Bone marrow (tissue), 2 donors: ENCODE measurements at places on chromosomes 4 and X.

GRCh38 chrX:151825007-151825406, 87.7 kb upstream of the MAGEA4 start:
- no peak for DNase-seq

DNA sequence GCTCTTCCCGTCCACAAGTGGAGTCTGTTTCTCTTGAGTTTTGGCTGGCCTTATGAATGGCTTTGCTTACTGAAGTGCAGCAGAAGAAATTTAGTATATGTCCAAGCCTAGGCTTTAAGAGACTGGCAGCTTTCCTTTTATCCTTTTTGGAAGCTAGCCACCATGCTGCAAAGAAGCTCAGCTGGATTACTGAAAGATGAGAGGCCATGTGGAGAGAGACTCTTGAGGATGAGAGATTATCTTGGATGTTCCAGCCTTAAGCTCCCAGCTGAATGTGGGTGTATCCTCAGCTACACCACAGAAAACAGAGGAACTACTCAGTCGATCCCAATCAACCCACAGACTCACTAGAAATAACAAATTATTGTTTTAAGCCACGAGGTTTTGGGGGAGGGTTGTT, 12.5 kb downstream of the CCNG2 start:
- no peak for DNase-seq

GRCh38 chr4:90584051-90584450, 456.9 kb downstream of the CCSER1 start:
- no peak for DNase-seq

GRCh38 chr4:4439782-4440181, 52.9 kb downstream of the NSG1 start:
- DNase-seq = no peak

- DNase-seq = peak; percentile 8
Observed at GRCh38 chr4:125317525-125317877, 2.7 kb downstream of the FAT4 start.

- DNase-seq = no peak
Observed at GRCh38 chr4:113687067-113687718, 74.3 kb downstream of the CAMK2D start.

DNA sequence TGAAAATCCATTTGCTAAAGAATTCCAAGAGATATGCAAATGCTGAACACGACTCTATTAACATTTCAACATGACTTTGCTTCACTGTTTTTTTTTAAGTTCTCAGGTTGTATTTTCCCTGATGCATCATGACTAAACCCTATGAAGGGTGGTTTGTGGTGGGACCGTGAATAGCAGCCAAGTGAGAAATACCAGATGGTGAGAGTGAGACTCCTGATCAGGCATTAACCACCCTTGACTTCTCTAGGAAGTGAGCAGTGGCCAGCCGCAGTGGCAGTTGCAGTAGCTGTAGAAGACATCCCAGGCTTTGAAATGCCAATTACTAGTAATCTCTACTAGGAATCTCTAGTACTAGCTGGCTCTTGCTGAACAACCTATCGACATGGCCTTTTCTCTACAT, 383.4 kb downstream of the FAM133A start:
- DNase-seq = no peak

- no peak for DNase-seq
Observed at GRCh38 chr4:76435528-76436319, 695 bp downstream of the SHROOM3 start.

DNA sequence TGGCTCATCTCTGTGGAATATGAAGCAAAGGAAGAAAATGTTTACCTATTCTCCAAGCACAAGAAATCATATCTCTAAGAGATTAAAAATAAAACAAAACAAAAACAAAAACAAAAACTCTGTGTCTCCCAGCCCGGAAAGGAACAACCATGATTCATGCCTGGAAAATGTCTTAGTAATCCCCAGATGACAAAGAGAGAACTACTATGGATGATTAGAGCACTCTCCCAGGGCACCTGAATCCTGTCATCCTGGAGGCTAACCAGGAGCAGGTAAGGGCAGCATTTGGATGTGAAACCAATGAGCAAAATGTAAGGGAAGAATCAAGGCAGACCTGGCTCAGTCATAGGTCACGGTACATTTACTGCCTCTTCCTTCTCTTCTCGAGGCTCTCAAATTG, 1.7 kb upstream of the AKAP4 start:
- DNase-seq = no peak

- DNase-seq = no peak
Observed at GRCh38 chrX:42247241-42247640, 323.9 kb upstream of the CASK start.

DNA sequence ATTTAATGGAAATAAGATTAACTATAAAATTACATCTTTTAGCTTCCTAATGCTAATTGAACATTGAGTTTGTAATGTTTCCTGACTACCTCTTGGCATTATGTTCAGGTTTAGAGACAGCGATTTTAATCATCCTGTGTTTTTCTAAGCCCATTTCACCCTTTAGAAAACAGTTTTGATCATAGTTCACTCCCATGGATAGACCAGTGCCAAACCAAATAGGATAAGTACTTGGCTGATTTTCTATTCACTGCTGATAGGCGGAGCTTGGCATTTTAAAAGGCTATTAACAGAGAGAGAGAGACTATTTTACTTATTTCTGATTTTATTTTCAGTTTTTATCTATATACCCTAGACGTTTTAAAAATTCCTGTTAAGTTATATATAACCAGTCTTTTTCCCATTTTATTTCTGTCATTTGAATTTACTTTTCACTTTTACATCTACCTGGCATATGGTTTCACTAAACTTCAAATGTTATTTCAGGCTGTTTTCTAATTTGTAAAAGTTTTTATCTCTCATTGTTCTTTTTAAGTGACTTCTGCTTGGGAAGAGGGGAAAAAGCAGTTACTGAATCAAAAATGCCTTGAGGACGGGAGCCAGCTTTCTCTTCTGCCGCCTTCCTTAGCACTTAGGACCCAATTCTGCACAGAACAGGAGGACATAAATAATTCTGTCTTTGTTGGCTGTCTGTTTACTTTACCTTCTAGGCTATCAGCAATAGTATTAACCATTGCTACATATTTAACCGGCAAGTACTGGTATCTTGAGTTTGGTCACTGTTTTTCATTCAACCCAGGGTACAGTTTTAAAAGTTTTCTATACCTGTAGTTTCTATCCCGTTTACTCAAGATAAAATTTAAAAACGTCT, 46.4 kb downstream of the SGMS2 start:
- DNase-seq = no peak

- DNase-seq = no peak
Observed at GRCh38 chr4:122658818-122659295, 38.0 kb upstream of the IL21 start.

DNA sequence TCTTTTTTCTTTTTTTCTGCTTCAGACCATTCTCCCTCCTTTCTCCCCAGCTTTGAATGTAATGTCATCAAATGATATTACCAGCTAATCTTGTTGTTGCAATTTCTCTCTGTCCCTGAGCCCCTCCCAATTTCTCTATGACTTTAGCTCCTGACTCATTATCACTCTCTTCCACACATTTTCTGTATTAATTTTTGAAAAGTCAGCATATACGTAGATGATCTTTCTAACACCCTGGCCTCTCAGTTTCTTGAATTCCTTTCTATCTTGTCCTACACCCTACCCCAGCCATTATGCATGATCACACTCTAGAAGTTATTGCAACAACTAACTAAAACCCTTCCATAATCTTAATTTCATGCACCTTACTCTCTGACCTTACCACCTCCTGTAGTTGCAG, 13.1 kb upstream of the TRPC3 start:
- no peak for DNase-seq

- DNase-seq = no peak
Observed at GRCh38 chrX:12878536-12878935, 11.7 kb downstream of the TLR7 start.

- no peak for DNase-seq
Observed at GRCh38 chr4:30728311-30728710, 8.1 kb downstream of the PCDH7 start.

DNA sequence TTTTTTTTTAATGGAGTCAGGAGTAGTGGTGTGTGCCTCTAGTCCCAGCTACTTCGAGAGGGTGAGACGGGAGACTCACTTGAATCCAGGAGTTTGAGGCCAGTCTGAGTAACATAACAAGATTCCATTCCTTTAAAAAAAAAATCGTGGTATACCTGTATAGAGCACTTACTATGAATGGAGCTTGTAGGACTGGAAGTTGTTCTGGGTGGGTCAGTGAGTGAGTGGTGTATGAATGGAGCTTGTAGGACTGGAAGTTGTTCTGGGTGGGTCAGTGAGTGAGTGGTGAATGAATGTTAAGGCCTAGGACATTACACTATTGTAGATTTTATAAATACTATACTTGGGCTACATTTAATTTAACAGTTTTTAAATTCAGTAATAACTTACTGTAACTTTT, 2.9 kb upstream of the SLC10A7 start:
- DNase-seq = no peak

GRCh38 chr4:25697516-25697915, 41.9 kb downstream of the SLC34A2 start:
- no peak for DNase-seq

DNA sequence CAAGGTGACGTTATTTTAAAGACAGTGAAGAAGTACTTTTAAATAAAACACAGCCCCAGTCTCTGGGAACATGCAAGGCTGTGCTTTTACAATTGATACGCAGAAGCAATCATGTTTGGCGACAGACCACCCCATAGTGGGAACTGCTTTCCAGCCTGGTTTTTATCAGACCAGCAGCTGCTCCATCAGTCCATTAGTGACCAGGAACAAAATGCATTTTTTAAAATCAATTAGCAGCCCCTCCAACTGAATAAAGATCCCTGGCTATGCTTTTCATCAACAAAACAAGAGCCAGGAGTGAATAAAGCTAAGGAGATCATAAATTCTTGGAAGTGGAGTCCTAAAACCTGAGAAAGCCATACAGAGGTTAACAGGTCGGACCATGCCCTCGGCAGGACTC, 153.0 kb upstream of the TENM3 start:
- no peak for DNase-seq

DNA sequence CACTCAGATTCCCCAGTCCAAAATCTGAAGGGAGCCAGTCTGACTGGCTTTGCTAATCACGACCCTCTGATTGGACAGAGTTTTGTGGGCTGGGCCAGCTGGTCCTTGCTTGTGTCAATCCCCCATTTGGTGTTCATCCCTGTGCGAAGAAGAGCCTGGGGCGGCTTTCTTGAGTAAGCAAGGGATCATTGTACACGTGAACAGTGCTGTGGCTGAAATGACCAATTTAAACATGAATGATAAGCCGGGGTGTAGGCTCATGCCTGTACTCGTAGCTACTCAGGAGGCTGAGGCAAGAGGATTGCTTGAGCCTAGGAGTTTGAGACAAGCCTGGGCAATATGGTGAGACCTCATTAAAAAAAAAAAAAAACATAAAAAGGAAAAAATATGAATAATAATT, 379.1 kb downstream of the RAPGEF2 start:
- DNase-seq = no peak

DNA sequence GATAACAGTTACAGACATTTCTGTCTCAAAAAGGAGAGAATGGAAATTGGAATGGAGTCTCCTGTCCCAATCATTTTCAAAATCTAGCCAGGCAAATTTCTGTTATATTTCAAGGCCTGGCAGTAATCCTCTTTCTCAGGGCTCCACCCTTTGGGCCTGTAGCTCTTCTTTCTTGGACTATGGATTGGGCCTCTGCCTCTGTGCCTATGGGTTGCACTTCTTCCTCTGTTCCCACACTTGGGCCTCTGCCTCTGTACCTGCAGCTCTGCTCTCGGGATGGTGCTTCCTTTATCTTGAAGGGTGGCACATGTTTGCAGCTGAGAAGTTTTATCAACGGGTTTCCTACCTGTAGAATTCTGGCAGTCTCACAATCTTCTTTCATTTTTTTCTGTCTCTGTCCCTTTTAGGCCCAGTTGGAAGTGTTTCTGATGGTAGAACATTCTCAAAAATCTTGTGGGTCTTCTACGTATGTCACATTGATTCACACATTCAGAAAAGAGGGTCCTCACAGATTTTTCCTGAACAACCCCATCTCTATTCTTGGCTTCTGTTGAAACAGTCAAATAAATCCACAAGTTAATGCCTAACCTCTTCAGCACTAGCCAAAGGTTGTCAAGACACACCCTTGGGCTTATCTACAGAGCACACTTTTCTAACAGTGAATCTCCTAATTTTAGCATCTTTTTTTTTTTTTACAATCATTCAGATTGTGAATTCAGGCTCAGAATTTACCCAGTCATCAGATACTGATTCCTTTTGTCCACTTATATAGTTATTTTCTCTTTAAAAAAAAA, 719.0 kb downstream of the RPA4 start:
- no peak for DNase-seq

- DNase-seq = no peak
Observed at GRCh38 chrX:9897761-9898161, 69.4 kb upstream of the CLDN34 start.

DNA sequence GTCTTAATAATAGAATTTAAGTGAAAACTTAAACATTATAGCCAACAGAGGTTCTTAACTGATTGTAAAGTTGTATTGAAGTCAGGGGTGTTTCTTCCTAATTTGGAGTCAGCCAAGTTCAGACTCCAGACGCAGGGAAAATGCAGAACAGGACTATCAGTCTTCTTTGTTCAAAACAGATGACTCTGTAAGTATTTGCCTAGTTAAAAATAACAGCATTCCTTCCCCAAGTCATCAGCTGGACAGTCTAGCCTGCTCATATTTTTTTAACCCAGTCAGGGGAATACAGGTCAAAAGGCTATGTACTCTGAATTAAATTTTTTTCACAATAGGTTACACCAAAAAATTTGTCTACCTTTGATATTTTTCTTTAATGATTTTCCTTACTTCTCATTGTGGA, 73.8 kb upstream of the DCLK2 start:
- no peak for DNase-seq

- no peak for DNase-seq
Observed at GRCh38 chr4:10366628-10367027, 90.6 kb downstream of the ZNF518B start.

DNA sequence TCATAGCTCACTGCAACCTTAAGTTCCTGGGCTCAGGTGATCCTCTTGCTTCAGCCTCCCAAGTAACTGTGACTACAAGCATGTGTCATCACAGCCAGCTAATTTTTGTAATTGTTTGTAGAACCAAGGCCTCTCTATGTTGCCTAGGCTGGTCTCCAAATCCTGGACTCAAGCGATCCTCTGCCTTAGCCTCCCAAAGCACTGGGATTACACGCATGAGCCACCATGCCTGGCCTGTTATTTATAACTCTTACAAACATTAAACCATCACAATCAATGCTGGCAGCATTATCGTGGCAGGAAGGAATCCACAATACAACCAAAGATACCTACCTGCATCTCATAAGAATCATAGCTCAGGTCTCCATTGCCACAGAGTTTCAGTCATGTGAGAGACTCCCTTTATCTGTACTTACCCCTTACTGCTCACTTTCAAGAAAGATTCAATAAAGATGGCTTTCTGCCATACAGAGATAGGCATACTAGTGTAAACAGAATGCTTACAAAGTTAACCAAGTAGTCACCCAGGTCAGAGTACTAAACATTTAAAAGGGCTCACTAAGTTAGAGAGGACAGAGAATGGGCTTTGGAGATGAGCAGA, 48.5 kb downstream of the SMIM31 start:
- no peak for DNase-seq

GRCh38 chrX:115364670-115365069, 75.2 kb downstream of the LUZP4 start:
- DNase-seq = no peak

GRCh38 chrX:63713526-63713925, 71.5 kb downstream of the ARHGEF9 start:
- no peak for DNase-seq

GRCh38 chr4:148868191-148868590, 426.0 kb upstream of the NR3C2 start:
- no peak for DNase-seq

GRCh38 chr4:116724249-116724648, 361.1 kb downstream of the TRAM1L1 start:
- no peak for DNase-seq

GRCh38 chr4:92304606-92305005, 840 bp downstream of the GRID2 start:
- no peak for DNase-seq
